ENCODE measurements at places on chromosomes 7 and 10. TPM values are rescaled to one million over a fixed set of nuclear protein-coding genes. Genes with fewer than 3 reads are reported as not detected.

GRCh38 chr7:134948736-134949135, 37.6 kb upstream of the AGBL3 start:
- peak overlapping the region; percentile 57 for H3K27ac ChIP-seq
- DNase-seq = no peak
- H3K36me3 ChIP-seq = peaks cover 90% of the 10 kb centered on the region
- H3K4me1 ChIP-seq = no peaks in the 10 kb centered on the region
- no peak overlapping the region for H3K4me3 ChIP-seq

- peaks cover 20% of the 10 kb centered on the region for H3K36me3 ChIP-seq
- no peak overlapping the region for H3K4me3 ChIP-seq
- H3K27ac ChIP-seq = no peak overlapping the region
- no peak for DNase-seq
- H3K27me3 ChIP-seq = no peaks in the 10 kb centered on the region
Measured at GRCh38 chr7:104123786-104124185, 84.0 kb downstream of the ORC5 start.

DNA sequence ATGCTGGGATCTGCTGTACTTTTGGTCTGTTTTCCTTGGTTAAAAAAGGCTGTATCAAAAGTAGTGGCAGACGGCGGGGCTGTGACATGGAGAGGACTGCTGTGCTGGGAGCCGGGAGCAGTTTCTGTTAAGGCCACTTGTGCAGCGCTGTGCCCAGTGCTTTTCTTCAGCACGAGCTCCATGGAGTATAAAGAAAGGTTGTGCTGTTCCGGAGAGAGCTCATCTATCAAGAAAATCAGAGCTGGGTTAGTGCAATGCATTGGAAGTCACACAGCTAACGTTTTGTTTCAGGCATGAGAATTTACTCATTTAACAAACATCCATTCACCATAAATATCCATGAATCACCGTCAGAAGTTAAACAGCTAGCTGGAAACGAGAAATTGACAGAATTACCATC, 62.0 kb downstream of the KIAA1549 start:
- H3K4me3 ChIP-seq = no peak overlapping the region
- no peaks in the 10 kb centered on the region for H3K36me3 ChIP-seq
- no peaks in the 10 kb centered on the region for H3K4me1 ChIP-seq
- no peak for DNase-seq
- H3K27me3 ChIP-seq = no peaks in the 10 kb centered on the region
- H3K27ac ChIP-seq = no peak overlapping the region

DNA sequence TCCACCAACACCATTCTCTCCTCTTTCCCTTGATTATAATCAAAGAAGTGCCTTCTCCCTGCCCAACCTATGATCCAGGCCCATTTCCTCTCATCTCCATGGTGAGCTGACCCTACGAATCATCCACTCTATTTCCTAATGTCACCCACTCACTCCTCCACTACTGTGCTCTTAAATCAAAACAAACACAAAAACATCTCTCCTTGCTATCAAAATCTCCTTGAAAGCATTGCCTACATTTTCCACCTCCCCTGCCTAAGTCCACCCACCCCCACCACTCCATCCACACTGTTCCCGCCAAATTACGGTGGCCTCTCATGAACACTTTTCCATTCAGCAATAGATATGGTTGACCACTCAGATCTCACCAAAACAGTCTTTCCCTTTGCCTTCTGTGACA, 5.3 kb downstream of the DYDC1 start:
- no peaks in the 10 kb centered on the region for H3K36me3 ChIP-seq
- DNase-seq = no peak
- H3K4me3 ChIP-seq = no peak overlapping the region
- H3K27ac ChIP-seq = no peak overlapping the region

GRCh38 chr7:122746948-122747347, 44.2 kb upstream of the RNF148 start:
- no peak for DNase-seq
- no peaks in the 10 kb centered on the region for H3K36me3 ChIP-seq
- no peaks in the 10 kb centered on the region for H3K4me1 ChIP-seq
- H3K27ac ChIP-seq = no peak overlapping the region
- H3K4me3 ChIP-seq = no peak overlapping the region

- H3K4me3 ChIP-seq = no peak overlapping the region
- no peak overlapping the region for H3K27ac ChIP-seq
- H3K27me3 ChIP-seq = no peaks in the 10 kb centered on the region
- DNase-seq = no peak
Measured at GRCh38 chr7:155571581-155572345, 25.4 kb upstream of the CNPY1 start.

The DEPP1 gene
- 309 TPM for total RNA-seq

Data from ascending aorta (tissue), 2 donors.